Aorta (tissue), 5 donors: ENCODE measurements at places on chromosomes 12 and 14. TPM values are rescaled to one million over a fixed set of nuclear protein-coding genes. Genes with fewer than 3 reads are reported as not detected.

DNA sequence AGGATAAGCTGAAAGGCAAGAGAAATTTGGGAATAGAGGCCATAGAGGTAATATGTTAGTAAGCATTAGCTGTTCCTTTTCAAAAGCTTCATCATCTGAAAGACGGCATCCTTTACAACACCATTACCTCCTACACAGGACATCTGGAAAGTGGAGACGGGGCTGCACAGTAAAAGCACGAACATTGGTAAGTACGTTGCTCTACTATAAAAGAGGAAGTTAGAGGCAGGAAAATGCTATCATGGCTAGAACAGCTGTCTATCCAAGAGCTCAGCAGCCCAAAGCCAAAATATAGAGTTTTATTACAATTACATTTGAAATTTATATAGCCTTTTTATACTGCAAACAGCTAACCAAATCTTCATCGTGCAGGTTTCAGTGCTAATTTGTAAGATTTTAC, 172.3 kb upstream of the GRIP1 start:
- DNase-seq, result no peak

DNA sequence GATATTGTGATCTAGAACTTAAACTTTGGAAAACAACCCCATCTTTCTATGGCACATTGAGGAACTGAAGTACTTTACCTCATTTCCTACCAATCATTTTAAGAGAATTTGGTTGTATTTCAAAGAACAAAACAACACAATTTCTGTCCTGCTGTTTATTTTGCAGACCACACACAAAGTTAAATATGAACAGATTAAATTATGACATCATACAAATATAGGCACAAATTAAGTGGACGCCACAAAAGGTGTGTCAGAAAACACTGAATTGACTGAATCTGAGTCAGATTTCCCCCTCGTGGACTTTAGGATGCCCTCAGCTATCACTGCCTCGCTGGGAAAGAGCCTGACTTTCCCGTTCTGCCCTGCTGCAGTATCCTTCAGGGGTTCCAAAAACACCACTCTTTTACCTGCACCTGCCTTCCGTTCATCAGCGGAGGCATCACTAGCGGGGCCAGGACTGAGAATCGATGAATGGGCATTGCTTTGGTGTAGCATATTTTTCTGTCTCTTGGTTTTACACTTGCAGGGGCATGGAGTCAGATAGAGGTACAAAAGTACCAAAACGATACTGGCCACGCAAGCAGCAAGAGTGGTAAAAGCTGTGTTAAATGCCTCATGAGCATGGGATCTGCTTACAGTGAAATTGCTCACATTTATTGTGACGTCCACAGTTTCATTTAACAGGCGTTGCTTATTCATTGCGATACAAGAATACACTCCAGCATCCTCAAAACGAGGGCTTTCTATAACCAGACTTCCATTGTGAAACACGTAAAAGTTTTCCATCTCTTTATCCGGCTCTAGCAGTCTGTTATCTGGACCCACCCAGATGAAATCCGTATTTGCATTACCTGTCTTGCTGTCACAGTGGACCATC, 2.0 kb upstream of the PCED1B start:
- DNase-seq, result no peak

- no peak for DNase-seq
Measured at GRCh38 chr14:98912655-98913054, 359.3 kb downstream of the BCL11B start.

DNA sequence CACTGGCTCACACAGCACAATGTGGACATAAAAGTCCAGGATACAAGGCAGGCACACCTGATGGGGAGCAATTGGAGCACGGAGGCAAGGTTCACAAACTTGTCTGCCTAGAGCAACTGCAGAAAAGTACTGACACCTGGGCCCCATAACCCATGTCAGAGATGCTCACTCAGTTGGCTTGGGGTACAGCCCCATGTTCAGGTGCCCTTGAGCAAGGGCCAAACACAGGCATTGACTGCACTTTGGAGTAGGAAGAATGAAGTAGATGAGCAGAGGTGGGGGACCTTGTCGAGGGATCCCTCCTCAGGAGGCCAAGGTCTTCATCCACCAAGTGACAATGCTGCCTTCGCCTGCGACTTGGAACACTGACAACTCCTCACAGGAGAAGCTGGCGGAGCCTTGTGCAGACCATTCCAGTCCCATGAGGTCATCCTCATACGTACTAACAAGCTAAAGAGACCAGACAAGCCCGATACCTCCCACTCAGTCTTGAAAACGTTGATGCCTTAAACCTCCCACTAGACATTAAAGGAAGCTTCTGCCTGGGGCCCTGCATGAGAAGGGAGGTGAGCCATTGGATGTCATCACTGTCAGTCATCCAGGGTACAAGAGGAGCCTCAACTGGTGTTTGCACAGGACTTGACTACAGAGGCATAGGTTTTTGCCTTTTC, 42.5 kb upstream of the C14orf180 start:
- no peak for DNase-seq

DNA sequence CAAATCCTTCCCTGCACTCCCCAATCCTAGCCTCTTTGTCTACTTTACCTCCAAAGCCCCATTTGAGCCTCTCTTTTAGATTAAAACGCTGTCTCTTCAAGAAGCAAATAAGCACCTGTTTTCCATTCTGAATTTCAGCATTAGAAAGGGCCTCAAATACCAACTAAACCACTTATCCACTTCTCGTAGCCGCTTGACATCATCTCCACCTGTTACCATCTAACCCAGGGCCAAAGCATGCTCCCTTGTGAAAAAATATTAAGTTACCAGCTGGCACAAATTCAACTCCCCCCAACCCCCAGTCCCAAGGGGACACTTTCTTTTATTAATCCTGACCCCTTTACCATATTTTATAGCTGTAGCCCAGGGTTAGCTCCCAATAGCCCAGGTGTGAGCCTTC, 43.1 kb downstream of the GPHB5 start:
- DNase-seq, result no peak

- DNase-seq, result no peak
Measured at GRCh38 chr12:90199006-90199405, 490.4 kb upstream of the ATP2B1 start.

Gene DNAJC22
- 0.24 TPM for total RNA-seq

Gene NPAS3
- 4.3 TPM for total RNA-seq

- peak; percentile 22 for DNase-seq
Measured at GRCh38 chr14:100836941-100837804, 11.3 kb downstream of the MEG3 start.

GRCh38 chr12:32897281-32897610, 669 bp upstream of the PKP2 start:
- no peak for DNase-seq

DNA sequence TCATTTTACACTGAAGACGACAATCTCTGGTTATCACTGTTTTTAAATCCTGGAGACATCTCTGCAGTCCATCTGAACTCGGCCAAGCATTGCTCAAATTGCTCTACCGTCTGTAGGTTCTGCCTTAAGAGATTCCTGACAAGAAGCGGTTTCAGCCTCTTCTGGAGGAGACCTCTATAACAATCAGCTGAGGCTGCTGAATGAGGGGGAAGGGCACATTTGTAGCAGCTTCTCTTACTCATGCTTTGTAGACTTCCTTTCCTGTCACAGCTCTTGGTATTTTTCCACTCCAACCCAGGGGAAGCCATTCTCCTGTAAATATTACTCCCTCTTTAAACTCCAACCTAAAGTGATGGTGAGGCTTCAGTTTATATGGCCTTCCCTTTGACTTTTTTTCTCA, 3.0 kb downstream of the ARG2 start:
- peak; percentile 62 for DNase-seq

GRCh38 chr12:54175200-54175963, 13.4 kb downstream of the SMUG1 start:
- DNase-seq, result no peak

DNA sequence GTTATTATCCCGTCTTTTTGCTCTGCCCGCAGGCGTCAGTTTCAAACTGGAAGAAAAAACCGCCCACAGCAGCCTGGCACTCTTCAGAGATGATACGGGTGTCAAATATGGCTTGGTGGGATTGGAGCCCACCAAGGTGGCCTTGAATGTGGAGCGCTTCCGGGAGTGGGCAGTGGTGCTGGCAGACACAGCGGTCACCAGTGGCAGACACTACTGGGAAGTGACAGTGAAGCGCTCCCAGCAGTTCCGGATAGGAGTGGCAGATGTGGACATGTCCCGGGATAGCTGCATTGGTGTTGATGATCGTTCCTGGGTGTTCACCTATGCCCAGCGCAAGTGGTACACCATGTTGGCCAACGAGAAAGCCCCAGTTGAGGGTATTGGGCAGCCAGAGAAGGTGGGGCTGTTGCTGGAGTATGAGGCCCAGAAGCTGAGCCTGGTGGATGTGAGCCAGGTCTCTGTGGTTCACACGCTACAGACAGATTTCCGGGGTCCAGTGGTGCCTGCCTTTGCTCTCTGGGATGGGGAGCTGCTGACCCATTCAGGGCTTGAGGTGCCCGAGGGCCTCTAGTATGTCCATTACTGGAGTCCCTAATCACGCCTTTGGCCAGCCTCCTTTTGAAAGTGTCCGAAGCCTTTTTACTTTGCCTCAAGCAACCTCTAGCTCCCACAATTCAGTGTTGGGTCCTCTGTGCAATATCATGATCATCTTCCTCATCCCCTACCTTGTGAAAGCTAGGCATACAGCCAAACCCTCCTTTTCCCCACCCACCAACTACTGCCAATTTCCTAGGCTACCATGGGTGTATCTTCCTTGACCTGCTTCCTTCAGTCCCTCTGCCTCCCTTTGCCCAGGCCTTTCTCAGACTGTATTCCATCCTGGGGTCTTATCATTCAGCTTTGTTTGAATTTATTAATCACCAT, 891 bp downstream of the SPRYD4 start:
- no peak for DNase-seq

Gene SLC25A21
- total RNA-seq, result 1.3 TPM

GRCh38 chr14:102116361-102117180, 23.1 kb upstream of the WDR20 start:
- peak; percentile 55 for DNase-seq

- no peak for DNase-seq
Measured at GRCh38 chr14:69204753-69205152, 13.5 kb downstream of the EXD2 start.

- DNase-seq, result no peak
Measured at GRCh38 chr12:68608191-68608590, 2.5 kb upstream of the RAP1B start.

DNA sequence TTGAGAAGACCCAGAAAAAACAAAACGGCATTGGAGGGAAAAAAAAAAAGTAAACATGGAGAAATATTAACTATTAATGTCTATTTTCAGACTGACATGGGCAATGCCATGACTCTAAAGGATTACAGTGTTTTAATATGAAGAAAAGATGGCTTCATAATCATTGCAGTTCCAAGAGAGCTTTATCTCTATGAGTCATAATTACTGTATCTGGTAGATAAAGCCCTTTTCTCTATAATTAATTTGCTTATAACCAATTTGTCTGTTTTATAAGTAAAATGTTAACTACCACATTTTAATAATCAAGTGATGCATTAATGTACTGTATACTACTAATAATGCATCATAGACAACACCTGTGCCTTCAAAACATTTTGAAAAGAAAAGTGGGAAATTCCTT, 59.7 kb downstream of the CLIP1 start:
- DNase-seq, result no peak

DNA sequence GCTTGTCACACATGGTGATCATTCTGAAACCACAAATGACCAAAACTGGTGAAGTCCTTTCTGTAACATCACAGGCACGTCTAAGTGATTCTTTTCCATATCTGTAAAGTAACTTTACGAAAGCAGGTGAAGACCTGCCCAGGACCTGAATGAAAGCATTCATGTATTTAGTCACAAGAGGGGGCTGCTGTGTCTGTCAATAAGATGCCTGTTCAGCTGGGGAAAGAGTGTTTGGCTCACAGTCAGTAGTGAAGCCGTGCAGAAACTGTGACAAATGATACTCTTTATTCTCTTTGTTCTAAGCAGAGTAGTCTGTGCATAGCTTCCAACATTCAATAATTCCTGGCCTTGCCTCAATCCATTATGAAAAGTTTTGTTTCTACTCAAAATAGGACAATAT, 373.5 kb upstream of the OR4E1 start:
- DNase-seq, result no peak

Gene FAM222A
- total RNA-seq, result 0.48 TPM

GRCh38 chr12:79567175-79567563, 123.6 kb downstream of the PAWR start:
- DNase-seq, result no peak

DNA sequence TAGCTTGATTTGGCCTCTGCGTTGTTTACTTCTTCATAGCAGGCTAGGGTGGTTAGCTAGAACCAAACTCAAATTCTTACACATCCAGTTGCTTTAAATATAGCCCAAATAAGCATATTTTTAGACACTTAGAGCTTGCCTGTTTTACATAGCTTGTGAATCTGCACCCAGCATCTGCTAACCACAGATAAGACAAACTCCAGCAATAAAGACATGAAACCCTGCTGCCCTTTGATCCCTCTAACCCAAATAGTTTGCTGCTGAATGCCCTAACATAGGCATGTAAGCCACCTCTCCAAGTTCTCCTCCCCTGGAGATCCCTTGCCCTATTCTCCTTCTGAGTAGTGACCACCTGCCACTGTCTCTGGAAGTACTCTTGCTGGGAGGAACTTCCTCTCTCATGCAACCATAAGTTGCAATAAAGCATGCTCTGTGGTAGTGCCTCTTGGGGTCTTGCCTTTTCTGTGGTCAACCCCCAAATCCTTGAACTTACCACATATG, 185.6 kb downstream of the TMEM117 start:
- no peak for DNase-seq

- no peak for DNase-seq
Measured at GRCh38 chr12:89087149-89087825, 265.0 kb downstream of the DUSP6 start.

DNA sequence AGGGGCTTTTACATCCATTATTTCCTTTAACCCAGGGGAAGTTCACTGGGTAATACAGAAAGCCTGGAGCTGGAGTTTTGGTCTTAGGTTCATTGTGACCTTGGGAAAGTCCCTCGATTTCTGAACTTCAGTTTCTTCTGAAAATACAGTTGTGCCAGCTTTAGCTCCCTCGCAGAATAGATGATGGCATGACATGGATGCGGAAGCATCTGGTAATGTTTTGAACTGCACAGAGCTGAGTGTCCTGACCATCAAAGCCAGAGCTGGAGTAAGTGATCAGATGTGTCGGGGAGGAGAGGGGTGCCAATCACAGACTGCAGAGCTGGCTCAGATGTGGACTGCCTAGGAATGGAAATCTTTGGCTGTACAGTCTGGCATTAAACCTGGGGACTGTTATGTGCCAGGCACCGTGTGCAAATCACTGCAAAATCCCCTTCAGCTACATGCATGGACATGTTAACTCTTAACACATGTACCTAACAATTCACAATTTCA, 180.9 kb downstream of the ETV6 start:
- DNase-seq, result no peak

Gene LRRC9
- not detected for total RNA-seq

Gene DERA
- total RNA-seq, result 25.0 TPM

- no peak for DNase-seq
Measured at GRCh38 chr14:47961634-47962033, 286.2 kb upstream of the MDGA2 start.

Gene KRT72
- not detected for total RNA-seq

GRCh38 chr14:88421286-88421685, 35.8 kb downstream of the SPATA7 start:
- DNase-seq, result no peak

DNA sequence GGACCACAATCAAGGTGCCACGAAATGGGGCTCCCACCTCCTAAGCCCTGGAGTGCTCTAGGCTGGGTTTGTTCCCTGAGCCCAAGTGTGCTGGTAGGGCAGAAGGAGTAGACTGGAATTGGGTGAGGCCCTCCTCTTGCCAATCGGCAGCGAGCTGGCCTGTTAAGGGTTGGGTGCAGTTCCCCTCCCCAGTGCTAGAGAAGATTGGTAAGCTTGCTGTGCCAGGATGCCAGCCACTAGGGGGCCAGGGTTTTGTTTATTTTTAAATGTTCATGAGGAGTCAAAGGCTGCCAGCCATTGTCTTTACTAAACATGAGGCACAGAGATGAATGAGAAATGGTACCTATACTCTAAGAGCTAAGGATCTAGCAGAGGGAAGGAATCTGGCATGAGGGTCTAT, 79.7 kb downstream of the SPTB start:
- DNase-seq, result no peak
